ENCODE measurements at places on chromosomes 12 and 14.

- DNase-seq, result no peak
These were observed 23.2 kb downstream of the MOAP1 start for GRCh38 chr14:93161411-93161940.

DNA sequence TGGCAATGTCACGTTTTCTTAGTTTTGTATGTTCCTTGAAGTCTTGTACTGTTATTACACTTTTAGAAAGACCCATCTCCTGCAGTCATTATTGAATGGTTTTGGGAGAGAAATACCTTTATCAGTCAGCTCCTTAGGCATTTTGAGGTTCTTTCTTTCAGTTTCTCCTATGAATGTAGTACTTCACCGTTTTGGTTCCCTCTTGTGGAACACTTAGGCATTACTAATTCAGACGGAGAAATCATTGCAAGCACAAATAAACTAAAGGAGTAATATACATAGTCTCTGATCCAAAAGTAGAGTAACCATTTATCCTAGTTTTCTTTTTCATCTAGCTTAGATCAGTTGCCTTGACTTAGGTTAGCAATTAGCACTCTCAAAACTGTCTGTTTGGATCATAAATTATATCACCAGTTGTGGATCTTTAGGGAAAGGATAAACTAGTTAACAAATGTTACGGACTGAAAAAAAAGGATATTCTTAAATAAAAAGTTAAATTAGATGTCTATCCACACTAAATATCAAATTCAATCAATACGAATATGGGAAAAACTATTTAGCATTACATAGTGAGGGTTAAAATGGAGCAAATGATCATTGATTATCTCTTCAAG, 1538.3 kb upstream of the SEL1L start:
- no peak for DNase-seq

- DNase-seq, result no peak
These were observed 15.8 kb upstream of the DTX1 start for GRCh38 chr12:113040722-113041171.

DNA sequence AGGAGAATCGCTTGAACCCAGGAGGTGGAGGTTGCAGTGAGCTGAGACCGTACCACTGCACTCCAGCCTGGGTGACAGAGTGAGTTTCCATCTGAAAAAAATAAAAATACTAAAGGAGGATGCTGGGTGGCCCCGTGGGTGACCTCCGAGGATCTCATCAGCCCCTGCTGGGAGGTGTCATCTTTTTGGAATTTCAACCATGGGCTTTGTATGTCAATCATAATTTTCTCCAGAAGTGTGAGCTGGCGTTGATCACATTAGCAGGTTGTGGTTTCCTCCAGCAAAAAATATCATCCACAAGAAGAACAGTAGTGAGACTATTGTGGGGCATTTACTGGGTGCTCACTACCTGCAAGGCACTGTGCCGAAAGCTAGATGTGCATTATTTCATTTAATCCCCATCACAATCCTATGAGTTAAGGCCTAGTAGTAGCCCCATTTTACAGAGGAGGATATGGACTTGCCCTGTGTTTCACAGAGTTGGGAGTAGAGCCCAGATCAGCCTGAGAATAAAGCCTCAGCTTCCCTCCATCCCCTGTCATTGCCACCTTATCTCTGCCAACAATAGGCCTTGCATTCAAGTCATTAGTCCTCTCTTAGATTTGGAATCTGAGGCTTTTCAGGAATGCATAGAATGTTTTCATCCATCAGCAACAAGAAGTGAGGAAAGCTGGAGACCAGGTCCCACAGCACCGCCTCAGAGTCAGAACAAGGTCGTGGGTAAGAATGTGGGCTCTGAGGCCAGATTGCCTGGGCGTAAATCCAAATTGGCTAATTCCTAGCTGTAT, 39.8 kb downstream of the SVOP start:
- no peak for DNase-seq

DNA sequence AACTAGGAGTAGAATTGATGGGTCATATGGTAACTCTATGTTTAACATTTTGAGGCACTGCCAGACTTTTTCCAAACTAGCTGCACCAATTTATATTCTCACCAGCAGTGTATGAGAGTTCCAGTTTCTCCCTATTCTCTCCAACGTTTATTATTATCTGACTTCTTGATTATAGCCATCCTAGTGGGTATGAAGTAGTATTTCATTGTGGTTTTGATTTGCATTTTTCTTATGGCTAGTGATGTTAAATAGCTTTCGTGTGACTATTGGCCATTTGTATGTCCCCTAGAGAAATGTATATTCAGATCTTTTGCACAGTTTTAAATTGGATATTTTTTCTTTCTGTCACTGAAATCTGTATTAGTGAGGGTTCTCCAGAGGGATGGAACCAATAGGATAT, 37.8 kb downstream of the HELB start:
- no peak for DNase-seq

DNA sequence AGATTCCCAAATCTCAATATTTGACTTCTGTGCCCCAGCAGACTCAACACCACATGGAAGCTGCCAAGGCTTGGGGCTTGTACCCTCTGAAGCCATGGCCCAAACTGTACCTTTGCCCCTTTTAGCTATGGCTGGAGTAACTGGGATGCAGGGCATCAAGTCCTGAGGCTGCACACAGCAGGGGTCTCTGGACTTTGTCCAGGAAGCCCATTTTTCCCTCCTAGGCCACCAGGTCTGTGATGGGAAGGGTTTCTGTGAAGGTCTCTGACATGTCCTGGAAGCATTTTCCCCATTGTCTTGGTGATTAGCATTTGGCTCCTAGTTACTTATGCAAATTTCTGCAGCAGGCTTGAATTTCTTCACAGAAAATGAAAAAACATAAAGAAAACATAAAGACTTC, 762.3 kb downstream of the GALC start:
- DNase-seq, result no peak

DNA sequence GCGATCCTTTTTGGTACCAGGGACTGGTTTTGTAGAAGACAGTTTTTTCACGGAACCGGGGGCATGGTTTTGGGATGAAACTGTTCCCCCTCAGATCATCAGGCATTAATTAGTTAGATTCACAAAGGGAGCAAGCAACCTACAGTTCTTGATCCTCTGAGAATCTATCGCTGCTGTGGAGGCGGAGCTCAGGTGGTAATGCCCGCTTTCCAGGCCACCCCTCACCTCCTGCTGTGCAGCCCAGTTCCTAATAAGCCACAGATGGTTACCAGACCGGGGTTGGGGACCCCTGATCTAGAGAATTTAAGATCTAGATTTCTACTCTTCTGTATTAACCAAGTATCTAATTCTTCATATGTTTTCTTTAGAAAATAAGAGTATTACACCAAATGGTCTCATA, 4.8 kb downstream of the ARHGAP5 start:
- DNase-seq, result no peak

GRCh38 chr12:6303071-6303470, 7.4 kb upstream of the PLEKHG6 start:
- no peak for DNase-seq

GRCh38 chr12:94725375-94726168, 75.2 kb upstream of the TMCC3 start:
- DNase-seq, result no peak

- DNase-seq, result no peak
These were observed 1.3 kb downstream of the MAGOHB start for GRCh38 chr12:10612110-10612509.

GRCh38 chr12:53506881-53507602, at the start of gene NPFF:
TSS of gene NPFF (minus strand) at chr12:53507484. CDS start at chr12:53507474, 10 bp downstream.
- no peak for DNase-seq

- DNase-seq, result no peak
These were observed 93.9 kb downstream of the PLBD1 start for GRCh38 chr12:14473707-14474287.

GRCh38 chr14:32303865-32304264, 25.2 kb upstream of the AKAP6 start:
- no peak for DNase-seq

- DNase-seq, result no peak
These were observed 54.8 kb downstream of the FNTB start for GRCh38 chr14:65041434-65041915.

DNA sequence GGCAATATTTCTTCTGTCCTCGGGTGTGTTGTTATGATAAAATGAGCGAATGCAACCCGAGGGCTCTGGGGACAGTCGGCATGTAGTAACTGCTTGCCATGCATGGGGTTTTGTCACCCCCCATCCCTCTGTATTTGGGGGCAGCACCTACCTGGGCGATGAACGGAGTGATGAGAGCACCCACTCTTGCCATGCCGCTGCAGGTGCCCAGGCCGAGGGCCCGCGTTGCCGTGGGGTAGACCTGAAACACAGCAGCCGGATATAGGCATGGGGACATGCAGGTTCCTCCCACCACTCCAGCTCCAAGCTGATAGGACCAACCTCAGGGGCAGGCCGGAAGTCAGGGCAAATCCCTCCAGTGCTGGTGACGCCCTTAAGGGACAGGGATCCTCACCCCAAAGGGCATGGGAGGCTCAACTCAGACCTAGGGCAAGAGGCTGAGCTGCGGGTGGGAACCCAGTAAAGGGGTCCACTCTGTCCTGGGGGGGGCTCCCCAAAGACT, 35.8 kb downstream of the DAO start:
- DNase-seq, result no peak

DNA sequence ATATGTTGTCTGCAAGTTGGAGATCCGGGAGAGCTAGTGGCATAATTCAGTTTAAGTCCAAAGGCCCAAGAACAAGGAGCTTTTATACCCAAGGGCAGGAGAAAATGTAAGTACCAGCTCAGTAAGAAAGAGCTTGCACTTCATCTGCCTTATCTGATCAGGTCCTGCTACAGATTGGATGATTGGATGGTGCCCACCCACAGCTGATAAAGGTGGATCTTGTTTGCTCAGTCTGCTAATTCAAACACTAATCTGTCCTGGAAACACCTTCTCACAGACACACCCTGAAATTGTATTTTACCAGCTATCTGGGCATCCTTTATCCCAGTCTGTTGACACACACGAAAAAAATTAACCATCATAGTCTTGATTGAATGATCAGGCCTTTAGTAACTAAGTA, 230.7 kb upstream of the SLC16A7 start:
- no peak for DNase-seq

GRCh38 chr14:89351516-89352404, 65.3 kb downstream of the FOXN3 start:
- DNase-seq, result no peak

DNA sequence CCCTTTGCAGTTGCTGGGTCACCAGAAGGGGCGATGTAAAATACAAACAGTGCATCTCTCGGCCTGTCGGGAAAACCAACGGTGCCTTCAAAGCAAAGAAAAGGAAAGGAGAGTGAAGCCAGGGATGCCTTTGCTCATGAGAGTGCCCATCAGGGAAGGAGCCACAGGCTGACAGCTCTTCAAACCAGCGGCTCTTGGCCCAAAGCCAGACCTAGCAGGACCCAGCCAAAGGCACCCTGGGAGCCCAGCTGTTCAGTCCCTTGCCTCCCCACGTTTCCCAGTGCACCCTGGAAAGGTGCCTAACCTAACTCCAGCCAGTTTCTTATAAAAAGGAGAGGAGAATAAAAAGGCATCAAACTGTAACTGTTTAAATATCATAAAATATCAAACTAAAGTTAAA, 29.2 kb downstream of the PRMT8 start:
- DNase-seq, result no peak

- DNase-seq, result no peak
These were observed 73.6 kb downstream of the SRGAP1 start for GRCh38 chr12:63917864-63918799.

- no peak for DNase-seq
These were observed 47.6 kb downstream of the RIMBP2 start for GRCh38 chr12:130668286-130669204.

DNA sequence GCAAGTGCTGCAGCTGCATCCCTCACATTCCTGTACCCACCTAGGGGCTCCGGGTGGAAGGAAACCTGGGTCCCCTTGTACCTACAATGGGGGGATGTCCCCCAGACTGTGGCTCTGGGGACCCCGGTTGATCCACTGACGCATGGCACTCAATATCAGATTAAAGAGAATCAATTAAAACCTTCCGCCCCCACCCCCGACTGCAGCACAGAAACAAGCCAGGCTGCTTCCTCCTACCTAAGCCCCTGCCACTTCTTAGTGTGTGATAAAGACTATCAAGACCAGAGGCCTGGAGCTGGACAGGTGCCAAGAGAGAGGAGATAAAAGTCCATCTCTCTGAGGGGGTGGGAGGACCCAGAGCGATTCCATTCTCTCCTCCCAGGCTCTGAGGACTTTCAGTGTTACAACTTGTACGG, 28.2 kb upstream of the RPLP0 start:
- no peak for DNase-seq

DNA sequence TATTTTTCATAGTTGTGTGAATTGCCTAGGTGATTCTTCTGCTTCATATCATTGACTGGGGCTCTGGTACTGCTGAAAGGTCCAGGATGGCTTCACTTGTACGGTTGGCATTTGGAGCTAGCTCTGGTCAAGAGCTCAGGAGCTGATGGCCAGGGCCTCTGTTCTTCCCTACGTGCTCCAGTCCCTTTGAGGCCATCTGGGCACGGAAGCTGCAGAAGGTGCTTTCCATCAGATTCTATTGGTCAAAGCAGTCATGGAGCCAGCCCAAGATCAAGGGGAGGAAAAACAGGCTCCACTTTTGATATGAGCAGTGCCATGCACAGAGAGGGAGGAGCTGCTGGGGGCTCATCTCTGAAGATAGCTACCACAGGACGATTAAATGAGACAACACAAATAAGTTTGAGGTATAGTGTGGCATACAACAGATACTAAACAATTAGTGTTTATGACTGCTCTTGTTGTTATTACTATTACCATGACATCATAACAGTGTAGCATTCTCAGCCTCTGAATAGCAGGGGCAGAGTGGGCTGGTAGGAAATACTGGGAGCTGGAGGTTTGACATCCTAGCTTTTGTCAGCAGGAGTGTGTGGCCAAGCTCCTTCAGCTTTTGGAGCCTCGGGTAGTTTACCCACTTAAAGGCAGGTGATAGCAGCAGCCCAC, 10.4 kb downstream of the KRT83 start:
- DNase-seq, result no peak

GRCh38 chr14:31567655-31568054, 6.5 kb downstream of the NUBPL start:
- no peak for DNase-seq

GRCh38 chr14:93056840-93057585, 58.7 kb downstream of the ITPK1 start:
- no peak for DNase-seq

- no peak for DNase-seq
These were observed 390.6 kb downstream of the PRKD1 start for GRCh38 chr14:29536886-29537511.

GRCh38 chr12:106343214-106343528, 14.4 kb upstream of the POLR3B start:
- no peak for DNase-seq

GRCh38 chr12:121137512-121137911, 4.8 kb downstream of the P2RX7 start:
- DNase-seq, result no peak

GRCh38 chr12:61974461-61974860, 285.7 kb upstream of the USP15 start:
- no peak for DNase-seq

- DNase-seq, result no peak
These were observed 52.8 kb downstream of the TESC start for GRCh38 chr12:117046425-117046824.
